ENCODE measurements at places on chromosomes 7 and 10. TPM values are rescaled to one million over a fixed set of nuclear protein-coding genes. Genes with fewer than 3 reads are reported as not detected.

NANOS1 gene
- 0.11 TPM for total RNA-seq

EIF5AL1 gene
- 0.40 TPM for total RNA-seq

TAC1 gene
- total RNA-seq, result not detected

CLRN3 gene
- total RNA-seq, result 0.11 TPM

FRMD4A gene
- total RNA-seq, result 80.0 TPM

ZC3HAV1L gene
- 13.6 TPM for total RNA-seq

NXPH1 gene
- not detected for total RNA-seq

ACTR3C gene
- total RNA-seq, result 0.20 TPM

All from pulmonary artery endothelial cell (primary cell).